ENCODE measurements at places on chromosomes 12 and 14. TPM values are rescaled to one million over a fixed set of nuclear protein-coding genes. Genes with fewer than 3 reads are reported as not detected.

The NRL gene
- total RNA-seq, result 2.2 TPM

The ENDOU gene
- not detected for total RNA-seq

The EID3 gene
- total RNA-seq, result 16.6 TPM

The TAMALIN gene
- 3.4 TPM for total RNA-seq

The SMCO2 gene
- total RNA-seq, result 2.2 TPM

The ACIN1 gene
- total RNA-seq, result 161 TPM

The MUCL1 gene
- total RNA-seq, result not detected

The HOXC5 gene
- not detected for total RNA-seq

Data from parietal lobe (tissue), 2 donors.